Lower leg skin (tissue), 4 donors: ENCODE measurements at places on chromosomes 12 and 14. TPM values are rescaled to one million over a fixed set of nuclear protein-coding genes. Genes with fewer than 3 reads are reported as not detected.

Gene PDE3A
- 1.5 TPM for total RNA-seq

Gene NTF3
- total RNA-seq = 0.42 TPM

Gene STAC3
- total RNA-seq = 0.76 TPM

Gene PLA2G1B
- not detected for total RNA-seq

Gene SYCP3
- not detected for total RNA-seq

Gene MANSC4
- total RNA-seq = not detected

Gene NKX2-1
- not detected for total RNA-seq

Gene IL23A
- not detected for total RNA-seq

Gene AGAP2
- 1.3 TPM for total RNA-seq

Gene CNIH1
- total RNA-seq = 59.6 TPM

Gene NAV3
- total RNA-seq = 22.5 TPM

Gene VDR
- total RNA-seq = 42.1 TPM

Gene TMCC3
- 13.8 TPM for total RNA-seq

Gene MNAT1
- total RNA-seq = 8.9 TPM

Gene DGLUCY
- total RNA-seq = 57.6 TPM

Gene SSPN
- 14.1 TPM for total RNA-seq

Gene PIANP
- not detected for total RNA-seq

Gene PRKD1
- total RNA-seq = 6.7 TPM

Gene AICDA
- not detected for total RNA-seq

Gene BICDL1
- 140 TPM for total RNA-seq

Gene CISTR
- total RNA-seq = not detected

Gene CCDC77
- total RNA-seq = 3.4 TPM

Gene LPAR5
- 11.0 TPM for total RNA-seq

Gene OR4E2
- total RNA-seq = not detected

Gene CLEC4A
- total RNA-seq = 0.62 TPM

Gene OTX2
- not detected for total RNA-seq

Gene AKAP6
- 4.1 TPM for total RNA-seq

Gene PRH2
- not detected for total RNA-seq

Gene JKAMP
- 37.0 TPM for total RNA-seq

Gene PRPH
- 0.61 TPM for total RNA-seq

Gene RNASE4
- total RNA-seq = 101 TPM

Gene ASCL1
- total RNA-seq = not detected

Gene ACSS3
- 6.5 TPM for total RNA-seq

Gene CD4
- 2.9 TPM for total RNA-seq

Gene GPR84
- total RNA-seq = not detected

Gene ASB2
- total RNA-seq = 5.4 TPM

Gene P2RX7
- 9.8 TPM for total RNA-seq

Gene PHC1
- total RNA-seq = 14.9 TPM

Gene HSPB8
- 93.8 TPM for total RNA-seq

Gene PZP
- not detected for total RNA-seq

Gene SLC38A4
- total RNA-seq = 0.53 TPM

Gene EPYC
- total RNA-seq = not detected

Gene TGM1
- 160 TPM for total RNA-seq

Gene SMOC1
- 1.1 TPM for total RNA-seq

Gene NPAS3
- 0.29 TPM for total RNA-seq

Gene CELA1
- not detected for total RNA-seq

Gene SERPINA10
- not detected for total RNA-seq

Gene CD27
- total RNA-seq = 0.16 TPM

Gene ASIC1
- 0.25 TPM for total RNA-seq

Gene DIO2
- 16.5 TPM for total RNA-seq

Gene RHNO1
- total RNA-seq = 19.3 TPM

Gene FAM181A
- not detected for total RNA-seq
